SK-MEL-5 (cell line): ENCODE measurements at places on chromosomes 3 and 15. TPM values are rescaled to one million over a fixed set of nuclear protein-coding genes. Genes with fewer than 3 reads are reported as not detected.

Gene ATP13A3
- 95.1 and 102 TPM in 2 replicates for total RNA-seq

Gene ZBBX
- not detected in 2 replicates for total RNA-seq

Gene CCDC9B
- total RNA-seq = 5.0 and 5.5 TPM in 2 replicates

Gene APH1B
- total RNA-seq = 16.2 and 17.0 TPM in 2 replicates

Gene PLA2G4D
- not detected in 2 replicates for total RNA-seq
